ENCODE measurements at places on chromosomes 6 and 20.

DNA sequence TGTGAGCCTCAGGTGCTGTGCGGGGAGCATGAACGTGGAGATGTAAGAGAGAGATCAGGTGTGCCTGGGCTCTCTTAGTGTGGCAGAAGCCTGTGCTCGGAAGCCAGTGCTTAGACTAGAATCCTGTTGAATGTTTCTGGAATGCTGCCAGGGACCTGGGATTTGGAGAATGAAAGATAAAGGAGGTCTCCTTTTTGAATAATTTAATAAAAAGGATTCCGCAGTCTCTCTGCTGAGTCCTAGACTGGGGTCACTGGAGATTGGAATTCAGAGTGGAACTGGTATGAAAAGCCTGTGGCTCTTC, 18.8 kb upstream of the EFCAB8 start:
- no peak for DNase-seq

GRCh38 chr6:153125032-153125431, 6.0 kb downstream of the RGS17 start:
- no peak for DNase-seq

GRCh38 chr6:42257063-42257462, 39.4 kb upstream of the MRPS10 start:
- DNase-seq = no peak

GRCh38 chr6:145839653-145840052, 25.1 kb upstream of the FBXO30 start:
- DNase-seq = no peak

DNA sequence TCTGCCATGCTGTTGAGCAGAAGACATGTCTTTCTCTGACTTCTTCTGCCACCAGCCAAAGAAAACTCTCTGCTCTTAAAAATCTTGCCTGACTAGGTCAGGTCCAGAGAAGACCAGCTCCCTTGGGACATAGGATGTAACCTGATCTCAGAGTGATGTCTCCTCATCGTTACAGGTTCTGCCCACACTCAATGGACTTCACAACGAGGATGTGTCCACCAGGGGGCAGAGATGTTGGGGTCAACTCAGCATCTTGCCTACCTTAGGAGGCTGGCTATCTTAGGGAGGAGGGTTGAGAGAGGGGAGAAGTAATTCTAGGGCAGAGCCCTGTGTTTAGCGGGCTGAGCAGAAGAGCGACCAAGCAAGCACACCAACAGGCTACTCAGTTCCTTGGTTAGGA, 207.6 kb upstream of the CDH4 start:
- DNase-seq = no peak

DNA sequence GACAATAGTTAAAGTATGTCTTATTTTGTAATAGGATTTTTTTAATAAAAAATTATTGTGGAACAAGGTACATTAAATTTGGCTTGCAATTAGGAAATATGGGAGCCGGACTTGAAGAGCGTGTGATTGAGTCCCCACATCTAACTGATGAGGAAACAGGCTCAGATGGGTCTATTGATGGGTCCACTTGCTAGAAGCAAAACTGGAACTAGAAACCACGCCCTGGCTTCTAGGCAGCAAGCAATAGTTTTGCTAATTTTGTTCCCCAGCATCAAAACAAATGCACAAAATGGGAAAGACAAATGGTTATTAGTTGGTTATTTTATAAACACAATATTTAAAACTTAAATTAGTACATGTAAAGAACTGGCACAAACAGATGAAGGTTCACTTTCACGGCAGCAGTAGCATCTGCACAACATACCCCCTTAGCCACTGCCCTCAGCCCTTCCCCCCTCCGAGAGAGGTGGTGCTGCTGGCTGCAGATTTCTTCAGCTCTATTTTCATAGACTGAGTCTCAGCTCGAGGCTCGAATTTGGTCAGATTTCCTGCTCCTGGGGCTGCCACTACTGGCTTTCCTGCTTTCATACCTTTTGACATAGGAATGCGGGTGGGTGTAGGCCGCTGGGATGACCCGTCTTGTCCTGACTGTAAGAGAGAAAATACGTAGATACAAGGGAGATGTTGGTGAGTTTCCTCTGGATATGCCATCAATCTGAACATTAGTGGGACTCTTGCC, 23.8 kb upstream of the TMEM30A start:
- DNase-seq = no peak

DNA sequence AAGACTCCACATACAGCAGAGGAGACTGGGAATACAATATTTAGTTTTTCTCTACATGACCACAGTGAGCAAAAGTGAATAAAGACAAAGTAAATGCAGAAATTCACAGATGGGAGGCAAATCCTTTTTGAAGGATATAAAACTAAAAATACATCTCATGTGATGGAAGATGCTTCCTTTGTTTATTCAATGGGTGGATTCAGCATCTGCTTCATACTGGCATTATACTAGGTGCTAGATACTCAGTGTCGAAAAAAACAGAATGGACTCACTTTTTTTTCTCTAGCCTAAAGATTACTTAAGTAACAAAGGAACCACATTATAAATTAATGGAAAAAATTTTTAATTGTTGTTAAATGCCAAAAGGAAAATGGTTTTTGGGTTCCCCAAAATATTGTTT, 216.2 kb downstream of the TRDN start:
- no peak for DNase-seq

DNA sequence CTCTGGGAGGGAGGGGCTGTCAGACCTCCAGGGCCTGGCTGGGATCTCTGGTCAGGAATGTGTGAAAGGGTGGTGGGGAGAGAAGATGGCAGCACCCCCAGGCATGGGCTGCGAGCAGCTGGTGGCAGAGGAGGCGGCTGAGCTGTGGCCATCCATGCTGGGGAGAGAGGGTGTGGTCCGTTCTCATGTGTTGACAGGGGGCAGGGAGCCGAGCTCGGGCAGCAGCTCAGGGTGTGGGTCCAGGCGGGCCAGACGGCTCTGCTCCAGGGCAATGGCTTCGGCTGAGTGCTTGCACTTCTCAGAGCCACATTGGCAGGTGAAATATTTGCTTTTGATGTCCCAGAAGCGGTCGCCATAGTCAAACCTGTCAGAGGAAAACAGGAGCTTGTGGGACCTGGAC, 1.1 kb upstream of the SLC44A4 start:
- no peak for DNase-seq

DNA sequence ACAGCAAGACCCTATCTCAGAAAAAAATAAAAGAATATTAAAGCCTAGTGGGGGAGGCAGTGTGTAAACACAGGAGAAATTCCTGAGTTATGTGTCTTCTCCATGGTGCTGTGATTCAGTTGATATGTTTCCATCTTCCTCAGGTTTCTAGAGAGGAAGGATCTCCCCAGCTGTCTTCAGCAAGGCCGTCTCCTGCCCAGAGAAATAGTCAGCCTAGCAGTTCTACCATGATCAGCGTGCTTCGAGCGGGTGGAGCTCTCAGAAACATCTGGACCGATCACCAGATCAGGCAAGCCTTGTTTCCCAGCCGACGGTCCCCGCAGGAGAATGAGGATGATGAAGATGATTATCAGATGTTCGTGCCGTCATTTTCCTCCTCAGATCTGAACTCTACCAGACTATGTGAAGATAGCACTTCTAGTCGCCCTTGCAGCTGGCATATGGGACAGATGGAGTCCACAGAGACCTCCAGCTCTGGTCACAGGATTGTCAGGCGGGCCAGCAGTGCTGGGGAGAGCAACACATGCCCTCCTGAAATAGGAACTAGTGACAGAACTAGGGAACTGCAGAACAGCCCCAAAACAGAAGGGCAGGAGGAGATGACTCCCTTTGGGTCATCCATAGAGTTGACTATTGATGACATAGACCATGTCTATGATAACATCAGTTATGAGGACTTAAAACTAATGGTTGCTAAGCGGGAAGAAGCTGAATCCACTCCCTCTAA, 34.9 kb upstream of the MTHFD1L start:
- DNase-seq = no peak

GRCh38 chr6:25482996-25483395, 169.0 kb upstream of the SCGN start:
- DNase-seq = no peak

- DNase-seq = no peak
Observed at GRCh38 chr6:55557146-55557545, 21.8 kb downstream of the HMGCLL1 start.

DNA sequence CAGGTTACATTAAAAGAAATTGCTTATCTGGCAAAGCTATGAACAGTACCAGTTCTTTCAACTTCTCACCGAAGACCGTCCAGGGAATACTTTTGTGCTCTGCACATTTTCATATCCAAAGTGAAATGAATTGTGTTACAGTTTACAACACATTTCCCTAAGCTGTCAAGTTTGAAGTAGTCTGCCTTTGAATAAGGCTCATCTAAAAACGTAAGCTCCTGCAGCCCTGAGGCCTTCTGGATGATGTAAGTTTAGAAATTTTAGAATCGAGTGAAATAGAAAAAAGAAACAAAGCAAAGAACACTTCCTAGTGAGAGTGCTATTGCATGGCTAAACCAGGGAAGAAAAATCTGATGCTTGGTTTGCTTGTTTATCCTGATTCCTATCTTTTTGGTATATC, 653.8 kb downstream of the MMUT start:
- no peak for DNase-seq

DNA sequence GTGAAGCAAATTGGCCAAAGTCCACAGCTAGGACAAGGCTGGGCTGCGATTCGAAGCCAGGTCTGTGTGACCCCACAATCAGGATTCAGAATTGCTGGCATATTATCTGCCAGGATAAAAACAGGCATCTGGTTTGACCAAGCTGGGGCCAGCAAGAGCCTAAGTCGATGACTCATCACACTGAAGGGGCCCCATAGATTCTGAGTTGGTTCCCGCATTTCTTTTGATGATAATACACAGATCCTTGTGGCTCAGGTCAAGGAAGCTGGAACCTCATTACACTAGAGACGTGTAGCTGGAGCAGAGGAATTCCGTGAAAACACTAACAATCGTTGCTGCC, 6.5 kb downstream of the KCNB1 start:
- DNase-seq = no peak

DNA sequence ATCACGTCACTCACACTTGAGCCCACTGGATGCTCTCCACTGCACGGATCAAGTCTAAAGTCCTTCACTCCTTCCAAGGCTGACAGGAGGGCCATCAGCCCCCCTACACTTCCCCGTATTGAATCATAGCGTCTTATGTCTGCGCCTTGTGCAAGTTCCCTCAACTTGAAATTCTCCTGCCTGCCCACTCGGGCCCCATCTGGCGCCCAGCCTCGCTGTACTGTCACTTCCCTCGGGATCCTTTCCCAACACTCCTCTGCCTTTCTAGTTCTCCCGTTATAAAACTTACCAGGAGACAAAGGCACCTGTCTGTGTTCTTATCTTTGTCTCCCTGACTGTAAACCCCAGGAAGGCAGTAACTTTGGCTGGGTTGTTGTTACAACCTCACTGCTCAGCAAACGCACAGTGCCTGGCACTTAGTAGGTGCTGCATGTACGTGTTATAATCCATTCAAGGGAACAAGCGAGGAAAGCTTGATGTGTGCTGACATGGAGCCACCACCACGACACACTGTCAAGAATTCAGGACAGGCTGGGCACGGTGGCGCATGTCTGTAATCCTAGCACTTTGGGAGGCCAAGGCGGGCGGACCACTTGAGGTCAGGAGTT, 33.8 kb upstream of the ZFAND3 start:
- no peak for DNase-seq

- no peak for DNase-seq
Observed at GRCh38 chr6:30122515-30122914, 9.6 kb upstream of the TRIM31 start.

DNA sequence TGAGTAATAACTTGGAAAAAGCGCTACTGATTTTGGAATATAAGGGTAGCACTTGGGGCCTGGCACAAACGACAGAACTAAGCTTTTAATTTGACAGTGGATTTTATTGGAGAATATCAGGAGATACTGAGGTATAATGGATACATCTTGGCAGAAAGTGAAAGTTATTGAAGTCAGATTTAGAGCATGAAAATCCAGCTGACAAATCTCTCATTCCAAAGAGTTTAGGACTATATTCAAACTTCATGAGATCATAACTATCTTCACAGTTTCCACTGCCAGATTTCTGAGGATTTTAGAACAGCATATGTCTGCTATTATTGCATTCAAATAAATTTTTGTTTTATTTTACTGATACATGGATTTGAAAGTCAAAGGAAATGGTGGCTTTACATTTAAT, 132.3 kb upstream of the THEMIS start:
- DNase-seq = no peak

GRCh38 chr6:140134224-140134623, 759.8 kb upstream of the CITED2 start:
- DNase-seq = no peak

DNA sequence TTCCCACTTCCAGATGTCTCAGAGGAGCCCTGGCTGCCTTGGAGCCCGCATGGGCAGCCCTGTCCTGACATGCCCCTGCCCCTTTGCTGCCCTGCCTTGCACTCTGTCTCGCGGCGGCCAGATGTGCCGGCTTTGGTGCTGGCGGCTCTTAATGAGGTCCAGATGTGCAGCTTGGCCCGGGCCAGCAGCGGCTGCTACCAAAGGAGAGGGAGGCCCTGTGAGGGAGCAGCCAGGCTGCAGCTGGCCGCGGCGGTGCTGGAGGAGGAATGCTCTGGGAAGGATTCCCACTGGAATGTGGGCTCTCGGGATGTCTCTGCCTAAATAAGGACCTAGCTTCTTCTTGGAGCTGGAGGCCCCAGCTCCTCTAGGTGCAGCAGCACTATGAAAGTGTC, 72.4 kb downstream of the FGD2 start:
- no peak for DNase-seq

- DNase-seq = no peak
Observed at GRCh38 chr20:53856300-53857295, 213.8 kb downstream of the BCAS1 start.

DNA sequence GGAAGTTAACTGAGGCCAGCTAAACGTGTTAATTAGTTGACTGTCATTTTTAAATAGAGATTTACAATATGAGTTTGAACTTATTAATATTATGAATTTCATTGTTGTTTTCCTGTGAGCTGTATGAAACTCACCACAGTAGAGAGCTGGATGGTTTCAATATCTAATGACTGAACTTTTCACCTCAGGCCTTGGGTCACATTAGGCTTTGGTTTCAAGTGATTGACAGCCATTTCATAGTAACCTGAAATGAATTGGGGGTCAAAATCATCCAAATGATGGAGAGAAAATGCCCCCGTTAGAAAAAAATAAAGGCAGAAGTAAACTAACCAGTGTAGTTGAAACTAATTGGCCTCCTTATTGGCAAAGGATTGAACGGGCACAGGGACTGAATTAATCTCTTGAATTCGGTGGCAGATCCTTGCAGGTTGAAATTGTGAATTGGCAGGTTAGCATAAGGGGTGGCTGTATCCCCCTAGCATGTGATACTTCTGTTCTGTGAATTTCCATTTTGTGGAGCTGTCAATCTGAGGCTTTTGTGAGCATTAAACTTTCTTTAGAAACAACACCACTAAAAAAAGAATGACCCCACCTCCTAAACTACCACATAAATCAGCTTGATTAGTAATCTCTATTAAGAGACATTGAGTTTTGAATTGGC, 155.1 kb upstream of the MMS22L start:
- DNase-seq = no peak

DNA sequence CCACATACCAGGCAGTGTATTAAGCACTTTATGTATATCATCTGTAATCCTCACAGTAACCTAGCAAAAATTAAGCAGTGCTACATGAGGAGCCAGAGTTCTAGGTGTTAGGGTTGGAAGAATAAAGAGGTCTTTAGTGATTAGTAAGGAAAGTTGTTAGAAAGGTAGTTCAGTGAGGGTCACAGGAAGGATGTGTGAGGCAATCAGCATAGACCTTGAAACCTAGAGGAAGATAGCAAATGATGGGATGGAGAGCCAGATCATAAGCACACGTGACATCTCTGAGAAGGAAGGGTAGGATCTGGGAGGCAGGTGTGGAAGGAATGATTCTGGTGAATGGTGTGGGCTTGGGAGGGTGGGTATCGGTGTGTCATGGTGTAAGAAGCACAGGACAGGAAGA, 2.2 kb downstream of the KAT14 start:
- no peak for DNase-seq

- no peak for DNase-seq
Observed at GRCh38 chr6:9554806-9555205, 860.1 kb downstream of the TFAP2A start.

Measured in GM12892 (cell line).